ENCODE measurements at places on chromosomes 5 and 9. TPM values are rescaled to one million over a fixed set of nuclear protein-coding genes. Genes with fewer than 3 reads are reported as not detected.

DNA sequence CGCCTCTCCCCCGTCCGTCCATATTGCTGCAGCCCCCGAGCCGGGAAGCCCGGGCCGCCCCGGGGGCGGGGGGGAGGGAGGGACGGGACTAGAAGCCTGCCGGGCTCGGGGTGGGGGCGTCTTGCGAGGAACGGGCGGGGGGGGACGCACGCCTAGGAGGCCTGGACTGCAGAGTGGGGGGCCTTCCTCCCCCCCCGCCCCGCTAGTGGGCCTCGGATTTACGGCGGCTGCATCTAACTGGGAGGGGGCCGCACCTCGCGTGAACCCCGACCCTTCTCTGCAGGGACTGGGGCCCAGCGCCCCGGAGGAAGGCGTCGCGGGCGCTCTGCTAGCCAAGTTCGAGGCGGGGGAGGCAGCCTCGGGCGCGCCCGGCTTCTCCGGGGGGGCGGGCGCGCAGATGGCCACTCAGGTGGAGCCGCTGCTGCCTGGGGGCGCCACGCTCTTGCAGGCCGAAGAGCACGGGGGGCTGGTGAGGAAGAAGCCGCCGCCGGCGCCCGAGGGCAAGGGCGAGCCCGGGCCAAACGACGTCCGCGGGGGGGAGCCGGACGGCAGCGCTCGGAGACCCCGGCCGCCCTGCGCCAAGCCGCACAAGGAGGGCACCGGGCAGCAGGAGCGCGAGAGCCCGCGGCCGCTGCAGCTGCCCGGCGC is at the start of gene LARP1:
Gene LARP1, plus strand, starts transcription at position 17 of the 648 bp plus-strand sequence. Its CDS starts 381 bp downstream, at position 398.
- H3K27me3 ChIP-seq: no peaks in the 10 kb centered on the region
- no peaks in the 10 kb centered on the region for H3K36me3 ChIP-seq
- peak within 1 kb of the TSS; percentile 96 for H3K4me3 ChIP-seq

The LRRC19 gene
- not detected for total RNA-seq

DNA sequence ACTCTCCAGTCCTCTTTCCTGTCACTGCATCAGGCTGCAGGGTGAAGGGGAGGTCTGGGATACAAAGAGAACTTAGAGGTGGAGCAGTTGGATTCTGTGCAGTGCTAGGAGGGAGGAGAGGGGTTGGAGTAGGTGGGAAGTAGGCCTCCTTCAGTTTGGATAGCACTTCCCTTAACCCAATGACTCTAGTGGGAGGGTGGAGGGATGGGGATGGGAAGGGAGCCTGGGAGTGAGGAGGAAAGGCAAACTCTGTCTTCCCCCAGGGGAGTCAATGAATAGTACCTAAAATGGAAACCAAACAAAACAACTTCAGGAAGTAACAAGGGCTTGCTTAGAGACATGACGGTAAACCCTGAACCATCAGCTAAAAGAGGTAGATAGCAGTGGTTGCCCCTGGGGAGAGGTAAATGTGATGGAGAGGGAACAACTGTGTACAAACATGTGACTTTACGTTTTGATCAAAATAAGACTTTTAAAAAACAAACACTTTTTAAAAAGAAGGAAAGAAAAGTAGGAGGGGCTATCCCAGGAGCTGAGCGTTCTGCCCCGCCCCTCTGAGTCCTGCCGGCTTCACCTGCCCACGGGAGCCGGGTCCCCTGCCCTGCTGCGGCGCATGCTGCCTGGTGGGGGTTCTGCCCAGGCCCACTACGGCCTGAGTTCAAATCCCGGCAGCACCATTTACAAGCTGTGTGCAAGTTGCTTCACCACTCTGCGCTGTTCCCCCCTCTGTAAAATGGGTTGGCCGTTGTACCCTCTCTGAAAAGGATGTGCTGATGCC is 30.9 kb downstream of the GSN start:
- DNase-seq: no peak
- H3K4me1 ChIP-seq: peaks cover 8% of the 10 kb centered on the region
- H3K27me3 ChIP-seq: no peaks in the 10 kb centered on the region
- no peaks in the 10 kb centered on the region for H3K36me3 ChIP-seq
- H3K27ac ChIP-seq: no peak overlapping the region
- peak overlapping the region; percentile 68 for H3K4me3 ChIP-seq

The SHOC1 gene
- total RNA-seq: not detected

The HNRNPK gene
- 550 TPM for total RNA-seq

DNA sequence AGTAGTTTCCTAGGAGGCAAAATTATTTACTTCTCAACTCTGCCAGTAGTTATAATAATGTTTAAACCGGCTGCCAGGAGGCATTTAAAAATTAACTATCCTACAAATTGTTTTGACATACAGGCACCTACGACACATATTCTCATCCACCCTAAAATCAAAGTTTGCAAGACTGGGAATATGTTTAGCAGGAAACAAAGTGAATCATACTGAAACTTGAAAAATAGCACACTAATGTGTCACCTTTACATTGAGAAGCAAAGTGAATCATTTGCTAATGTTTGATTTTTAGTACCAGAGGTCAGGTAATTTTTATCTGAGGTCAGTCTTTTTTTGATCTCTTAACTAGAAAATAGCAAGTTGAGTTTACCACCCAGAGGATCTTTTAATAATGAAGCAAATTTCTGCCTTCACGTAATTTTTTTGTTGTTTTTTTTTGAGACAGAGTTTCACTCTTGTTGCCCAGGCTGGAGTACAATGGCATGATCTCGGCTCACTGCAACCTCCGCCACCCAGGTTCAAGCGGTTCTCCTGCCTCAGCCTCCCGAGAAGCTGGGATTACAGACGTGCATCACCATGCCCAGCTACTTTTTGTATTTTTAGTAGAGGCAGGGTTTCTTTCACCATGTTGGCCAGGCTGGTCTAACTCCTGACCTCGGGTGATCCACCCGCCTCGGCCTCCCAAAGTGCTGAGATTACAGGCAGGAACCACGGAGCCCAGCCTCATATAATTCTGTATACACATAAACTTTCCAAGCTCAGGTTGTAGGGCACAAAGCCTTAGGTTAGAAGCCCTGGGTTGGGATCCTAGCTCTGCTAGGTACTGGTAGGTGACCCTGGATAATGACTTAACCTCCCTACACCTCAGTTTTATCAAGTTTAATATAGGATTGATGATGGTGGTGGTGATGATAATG is 124.3 kb downstream of the UGCG start:
- peaks cover 23% of the 10 kb centered on the region for H3K4me1 ChIP-seq
- peak overlapping the region; percentile 95 for H3K27ac ChIP-seq
- no peaks in the 10 kb centered on the region for H3K27me3 ChIP-seq
- no peak overlapping the region for H3K4me3 ChIP-seq

The CCL27 gene
- total RNA-seq: not detected

The NR4A3 gene
- total RNA-seq: 0.98 TPM

DNA sequence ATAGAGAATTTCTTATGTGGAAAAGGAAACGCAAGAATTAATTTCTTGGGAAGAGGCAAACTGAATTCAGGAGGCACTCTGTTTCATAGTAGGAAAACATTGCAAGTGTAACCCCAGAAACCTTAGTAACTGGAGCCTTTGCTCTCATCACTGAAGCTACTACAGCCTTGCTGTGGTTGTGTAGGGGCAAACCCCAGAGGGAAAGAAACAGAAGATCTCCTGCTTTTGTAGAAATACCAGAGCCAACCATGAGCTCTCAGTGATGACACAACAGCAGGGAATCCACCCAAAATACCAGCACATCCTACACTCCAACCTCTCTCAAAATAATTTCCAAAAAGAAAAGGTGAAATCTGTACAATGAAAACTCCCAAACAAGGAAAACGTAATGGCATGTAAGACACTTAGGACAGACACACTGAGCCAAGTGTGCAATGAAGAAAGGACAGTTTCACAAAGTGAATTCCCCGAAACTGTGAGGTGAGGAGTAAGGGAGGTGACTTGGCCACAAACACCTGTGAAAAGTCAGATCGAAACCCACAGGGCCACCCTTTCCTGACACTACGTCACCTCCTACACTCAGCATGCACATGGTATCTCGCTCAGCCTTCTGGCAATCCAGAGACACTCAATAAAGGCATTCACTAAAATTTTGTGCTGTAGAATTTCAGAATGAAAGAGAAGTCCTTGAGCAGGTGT is 8.5 kb upstream of the ACSL6 start:
- H3K4me3 ChIP-seq: no peak overlapping the region
- DNase-seq: no peak
- peaks cover 9% of the 10 kb centered on the region for H3K4me1 ChIP-seq
- H3K36me3 ChIP-seq: no peaks in the 10 kb centered on the region

The CER1 gene
- not detected for total RNA-seq

DNA sequence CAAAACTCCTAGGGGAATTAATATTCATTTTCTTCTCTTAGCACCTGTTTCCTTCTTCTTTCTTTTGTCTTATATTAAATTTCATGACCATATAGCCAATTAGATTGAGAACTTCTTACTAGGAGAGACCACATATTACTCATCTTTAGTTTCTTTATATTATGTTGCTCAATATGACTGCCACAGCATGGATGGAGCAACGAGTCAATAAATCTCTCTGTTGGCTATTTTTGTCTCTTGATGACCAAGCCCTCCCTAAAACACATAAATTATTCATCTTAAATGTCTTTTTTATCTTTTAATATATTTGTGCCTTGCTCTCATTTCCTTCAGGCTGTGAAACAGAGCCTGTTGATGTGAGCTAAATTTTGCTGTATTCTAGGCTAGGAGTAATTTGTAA is 123.0 kb downstream of the ADAMTSL1 start:
- no peaks in the 10 kb centered on the region for H3K36me3 ChIP-seq
- no peak overlapping the region for H3K4me3 ChIP-seq
- peak overlapping the region; percentile 15 for H3K27ac ChIP-seq
- H3K4me1 ChIP-seq: peaks cover 5% of the 10 kb centered on the region

GRCh38 chr9:34426347-34427074 is 31.9 kb downstream of the FAM219A start:
- no peak overlapping the region for H3K27ac ChIP-seq
- H3K27me3 ChIP-seq: no peaks in the 10 kb centered on the region
- no peak overlapping the region for H3K4me3 ChIP-seq
- no peaks in the 10 kb centered on the region for H3K36me3 ChIP-seq
- H3K4me1 ChIP-seq: no peaks in the 10 kb centered on the region

The IL5 gene
- total RNA-seq: not detected

- no peak overlapping the region for H3K27ac ChIP-seq
- H3K27me3 ChIP-seq: peaks cover 10% of the 10 kb centered on the region
- no peaks in the 10 kb centered on the region for H3K36me3 ChIP-seq
- no peak overlapping the region for H3K4me3 ChIP-seq
These were observed 143.3 kb downstream of the FGF10 start for GRCh38 chr5:44245935-44246334.

- H3K4me3 ChIP-seq: peak within 1 kb of the TSS; percentile 77
- H3K36me3 ChIP-seq: no peaks in the 10 kb centered on the region
- peaks cover 30% of the 10 kb centered on the region for H3K4me1 ChIP-seq
- peak within 1 kb of the TSS; percentile 47 for H3K27ac ChIP-seq
These were observed at the start of gene RNF130 for GRCh38 chr5:180071531-180072255. RNF130 (minus strand) TSS chr5:180071759; CDS start chr5:180071702, 57 bp downstream.

The IL3 gene
- total RNA-seq: not detected

DNA sequence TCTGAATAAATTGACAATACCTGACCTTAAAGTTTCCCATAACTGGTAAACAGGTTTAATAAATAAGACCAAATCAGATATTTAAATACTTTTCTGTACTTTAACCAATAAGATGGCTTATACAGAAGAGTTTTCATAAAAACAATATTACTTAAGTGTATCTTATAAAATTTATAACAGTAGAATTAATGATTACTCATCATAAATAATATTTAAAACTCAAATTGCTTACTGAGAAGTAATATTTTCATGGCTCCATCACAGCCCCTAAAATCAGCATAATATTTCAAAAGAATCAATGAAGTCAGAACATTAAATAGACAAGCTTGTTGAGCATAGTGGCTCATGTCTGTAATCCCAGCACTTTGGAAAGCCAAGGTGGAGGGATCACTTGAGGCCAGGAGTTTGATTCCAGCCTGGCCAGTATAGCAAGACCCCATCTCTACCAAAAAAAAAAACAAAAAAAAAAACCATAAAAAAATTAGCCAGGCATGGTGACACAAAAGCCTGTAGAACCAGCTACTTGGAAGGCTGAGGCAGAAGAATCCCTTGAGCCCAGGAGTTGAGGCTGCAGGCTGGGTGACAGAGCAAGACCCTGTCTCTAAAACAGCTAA is 23.5 kb downstream of the HOMER1 start:
- H3K4me3 ChIP-seq: no peak overlapping the region
- peaks cover 12% of the 10 kb centered on the region for H3K4me1 ChIP-seq
- no peak overlapping the region for H3K27ac ChIP-seq
- H3K27me3 ChIP-seq: no peaks in the 10 kb centered on the region
- H3K36me3 ChIP-seq: no peaks in the 10 kb centered on the region

The CCNI2 gene
- total RNA-seq: not detected

The MZB1 gene
- total RNA-seq: 0.22 TPM

The FOXD1 gene
- total RNA-seq: 10.3 TPM
